ENCODE measurements at places on chromosomes 16 and 17.

DNA sequence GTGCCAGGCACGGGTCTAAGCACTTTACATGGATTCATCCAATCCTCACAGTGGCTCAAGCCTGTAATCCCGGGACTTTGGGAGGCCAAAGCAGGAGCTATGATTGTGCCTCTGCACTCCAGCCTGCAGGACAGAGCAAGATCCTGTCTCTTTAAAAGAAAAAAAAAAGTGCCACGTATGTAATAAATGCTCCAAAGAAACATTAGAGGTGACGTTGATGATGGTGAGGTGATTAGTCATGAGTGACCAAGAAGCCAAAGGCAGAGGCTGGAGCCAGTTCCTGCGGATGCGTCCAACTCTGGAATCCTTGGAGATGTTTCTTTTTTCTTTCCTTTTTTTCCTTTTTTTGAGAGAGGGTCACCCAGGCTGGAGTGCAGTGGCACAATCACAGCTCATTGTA, 59.4 kb upstream of the SIAH1 start:
- no peak overlapping the region for H3K27ac ChIP-seq
- DNase-seq, result no peak
- H3K4me3 ChIP-seq, result no peak overlapping the region
- no peaks in the 10 kb centered on the region for H3K36me3 ChIP-seq

DNA sequence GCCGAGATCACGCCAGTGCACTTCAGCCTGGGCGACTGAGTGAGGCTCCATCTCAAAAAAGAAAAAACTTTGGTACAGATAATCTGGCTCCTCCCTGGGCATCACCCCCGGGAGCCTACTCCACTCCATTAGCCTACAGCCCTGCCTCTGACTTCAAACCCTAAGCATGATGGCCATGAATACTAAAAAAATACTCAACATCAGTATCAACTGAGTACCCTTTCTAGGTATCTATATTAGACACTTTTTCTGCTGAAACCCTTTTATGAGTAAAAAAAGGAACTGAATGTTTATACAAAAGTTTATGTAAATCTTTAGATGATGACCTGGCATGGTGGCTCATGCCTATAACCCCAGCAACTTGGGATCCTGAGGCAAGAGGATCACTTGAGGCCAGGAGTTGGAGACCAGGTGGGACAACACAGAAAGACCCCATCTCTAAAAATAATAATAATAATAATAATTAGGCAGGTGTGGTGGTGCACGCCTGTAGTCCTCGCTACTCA, 6.9 kb downstream of the RDM1 start:
- H3K27me3 ChIP-seq, result no peaks in the 10 kb centered on the region
- H3K4me1 ChIP-seq, result peaks cover 5% of the 10 kb centered on the region
- no peak overlapping the region for H3K27ac ChIP-seq
- H3K36me3 ChIP-seq, result no peaks in the 10 kb centered on the region
- no peak overlapping the region for H3K4me3 ChIP-seq

DNA sequence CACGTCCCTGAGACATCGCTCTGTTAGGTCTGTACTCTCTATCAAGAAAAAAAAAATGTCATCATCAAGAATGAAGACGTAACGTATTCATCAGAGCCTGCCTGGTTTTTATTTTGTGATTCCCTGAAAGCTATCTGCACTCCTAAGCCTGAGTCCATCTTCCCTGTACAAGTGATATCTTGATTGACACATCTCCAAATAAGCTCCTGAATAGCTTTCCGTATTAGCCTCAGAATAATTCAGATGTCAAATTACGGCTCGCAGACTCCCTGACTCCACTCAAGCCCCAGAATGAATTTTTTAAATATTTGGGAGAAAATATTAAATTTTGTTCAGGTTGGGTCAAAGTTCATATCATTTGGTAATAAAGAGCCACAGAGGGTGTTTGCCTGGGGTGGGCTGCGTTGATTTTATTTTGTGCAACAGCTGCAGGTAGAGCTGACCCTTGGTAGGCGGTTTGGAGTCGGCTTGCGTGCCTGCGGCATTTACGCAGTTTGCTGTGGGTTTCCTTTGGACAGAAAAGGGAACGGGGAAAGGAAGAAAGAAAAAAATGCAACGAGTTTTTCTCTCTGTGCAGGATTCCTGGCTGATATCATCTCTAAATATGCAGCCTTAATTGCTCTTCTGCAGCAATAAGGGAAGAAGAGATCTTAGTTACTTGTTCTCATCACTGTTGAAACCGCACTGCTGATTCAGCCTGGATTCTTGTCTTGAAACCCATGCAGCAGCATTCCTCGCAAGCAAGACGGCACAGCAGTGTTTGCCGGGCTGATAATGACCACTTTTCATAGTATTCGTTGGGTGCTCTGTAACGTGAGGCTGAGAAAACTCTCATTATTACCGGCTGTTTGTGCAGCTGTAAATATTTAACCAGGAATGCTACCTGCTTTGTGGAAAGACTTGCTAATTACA, 114.7 kb downstream of the IRX3 start:
- DNase-seq, result no peak
- no peaks in the 10 kb centered on the region for H3K27me3 ChIP-seq
- H3K27ac ChIP-seq, result no peak overlapping the region
- no peaks in the 10 kb centered on the region for H3K4me1 ChIP-seq

GRCh38 chr17:30300818-30301217, 9.1 kb upstream of the BLMH start:
- no peak overlapping the region for H3K4me3 ChIP-seq
- DNase-seq, result no peak
- no peaks in the 10 kb centered on the region for H3K27me3 ChIP-seq
- H3K36me3 ChIP-seq, result no peaks in the 10 kb centered on the region
- H3K4me1 ChIP-seq, result no peaks in the 10 kb centered on the region

GRCh38 chr17:12936501-12936900, 81.3 kb downstream of the ELAC2 start:
- H3K27me3 ChIP-seq, result no peaks in the 10 kb centered on the region
- no peak overlapping the region for H3K27ac ChIP-seq
- H3K4me3 ChIP-seq, result no peak overlapping the region
- H3K4me1 ChIP-seq, result no peaks in the 10 kb centered on the region

Measured in CD8-positive, alpha-beta memory T cell (primary cell).